ENCODE measurements at places on chromosomes 12 and 14.

DNA sequence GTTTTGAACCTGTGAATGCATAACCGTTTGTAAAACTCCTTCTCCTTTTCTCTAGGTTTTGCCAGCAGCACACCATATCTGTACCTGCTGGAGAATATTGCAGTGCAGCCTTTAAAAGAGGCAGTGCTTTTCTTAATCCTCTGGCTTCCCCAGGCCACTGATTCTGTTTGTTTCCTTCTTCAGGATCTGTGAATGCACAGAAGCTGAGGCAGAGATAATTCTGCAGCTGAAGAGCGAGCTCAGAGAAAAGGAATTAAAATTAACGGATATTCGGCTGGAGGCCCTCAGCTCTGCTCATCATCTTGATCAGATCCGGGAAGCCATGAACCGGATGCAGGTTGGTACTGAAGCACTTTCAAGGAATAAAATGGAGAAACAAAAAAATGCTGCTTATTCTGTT is 348.7 kb downstream of the NAV3 start:
- DNase-seq = no peak

DNA sequence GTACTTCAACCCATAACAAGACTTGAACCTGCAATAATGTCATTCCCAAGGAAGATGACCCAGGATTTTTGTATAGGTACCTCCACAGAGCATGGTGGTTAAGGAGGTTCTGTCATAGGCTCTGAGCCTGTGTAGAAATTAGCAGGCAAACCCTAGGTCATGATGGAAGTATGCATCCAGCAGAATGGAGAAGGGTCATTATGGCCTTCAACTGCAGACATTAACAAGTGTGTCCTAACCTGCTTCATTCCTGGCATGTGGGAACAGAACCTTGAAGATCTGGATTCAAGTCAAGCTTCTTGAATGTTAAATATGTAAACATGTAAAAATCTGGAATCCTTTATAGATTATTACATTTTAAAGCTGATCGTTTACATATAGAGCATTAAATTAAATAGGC is 116.2 kb upstream of the SLC38A4 start:
- no peak for DNase-seq

- no peak for DNase-seq
These were observed at the start of gene NYNRIN for GRCh38 chr14:24398653-24399446. TSS of gene NYNRIN (plus strand) at chr14:24399003. CDS start at chr14:24399247, 244 bp downstream.

DNA sequence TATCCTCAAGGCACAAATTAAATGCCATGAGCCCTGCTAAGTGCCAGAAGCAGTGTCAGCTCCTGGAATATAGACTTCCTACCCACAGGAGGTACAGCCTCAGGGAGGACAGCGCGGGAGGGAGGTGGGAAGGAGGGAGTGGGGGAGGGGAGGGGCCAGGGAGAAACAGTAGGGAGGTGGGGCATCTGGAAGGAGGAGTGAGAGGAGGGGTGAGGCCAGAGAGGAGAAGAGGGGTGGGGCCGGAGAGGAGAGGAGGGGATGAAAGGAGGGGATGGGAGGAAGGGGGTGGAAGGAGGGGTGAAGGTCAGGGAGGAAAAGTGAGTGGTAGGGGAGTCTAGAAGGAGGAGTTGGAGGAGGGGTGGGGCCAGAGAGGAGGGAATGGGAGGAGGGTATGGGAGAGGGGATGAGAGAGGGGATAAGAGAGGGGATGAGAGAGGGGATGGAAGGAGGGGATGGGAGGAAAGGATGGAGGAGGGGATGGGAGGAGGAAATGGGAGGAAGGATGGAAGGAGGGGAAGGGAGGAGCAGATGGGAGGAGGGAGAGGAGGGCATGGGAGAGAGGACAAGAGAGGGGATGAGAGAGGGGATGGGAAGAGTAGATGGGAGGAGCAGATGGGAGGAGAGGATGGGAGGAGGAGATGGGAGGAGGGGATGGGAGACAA is 9.2 kb upstream of the CCDC197 start:
- no peak for DNase-seq

DNA sequence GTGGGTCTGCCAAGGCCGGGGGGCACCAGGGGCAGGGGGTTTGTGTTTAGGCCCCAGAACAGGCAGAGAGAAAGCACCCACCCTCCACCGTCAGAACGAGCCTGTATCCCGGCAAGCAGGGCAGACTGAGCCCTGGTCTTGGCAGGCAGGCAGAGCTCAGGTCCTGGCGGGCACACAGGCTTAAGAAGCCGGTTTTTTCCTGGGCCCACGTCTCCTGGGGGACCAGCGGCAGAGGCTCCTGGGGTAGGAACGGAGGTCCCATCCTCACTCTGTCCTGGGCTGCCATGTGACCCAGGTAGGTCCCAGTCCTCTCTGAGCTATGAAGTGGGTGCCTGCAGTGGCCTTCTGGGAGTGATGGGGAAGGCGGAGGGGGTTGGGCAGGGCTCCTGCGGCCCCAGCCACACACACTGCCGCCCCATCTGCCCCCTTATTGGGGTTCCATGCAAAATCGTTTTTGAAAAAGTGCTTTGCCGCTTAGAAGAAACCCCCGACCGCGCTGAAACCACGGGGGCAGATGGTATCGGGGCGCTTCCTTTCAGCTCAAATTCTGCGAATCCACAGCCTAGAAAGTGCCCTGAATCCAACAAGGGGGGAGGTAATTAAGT is 24.2 kb downstream of the SH2B3 start:
- DNase-seq = no peak

- no peak for DNase-seq
These were observed 243.5 kb upstream of the CAND1 start for GRCh38 chr12:67025543-67026114.

- no peak for DNase-seq
These were observed 1.6 kb upstream of the NFATC4 start for GRCh38 chr14:24366413-24366720.

GRCh38 chr14:20971705-20972021 is 16.4 kb downstream of the RNASE2 start:
- no peak for DNase-seq

DNA sequence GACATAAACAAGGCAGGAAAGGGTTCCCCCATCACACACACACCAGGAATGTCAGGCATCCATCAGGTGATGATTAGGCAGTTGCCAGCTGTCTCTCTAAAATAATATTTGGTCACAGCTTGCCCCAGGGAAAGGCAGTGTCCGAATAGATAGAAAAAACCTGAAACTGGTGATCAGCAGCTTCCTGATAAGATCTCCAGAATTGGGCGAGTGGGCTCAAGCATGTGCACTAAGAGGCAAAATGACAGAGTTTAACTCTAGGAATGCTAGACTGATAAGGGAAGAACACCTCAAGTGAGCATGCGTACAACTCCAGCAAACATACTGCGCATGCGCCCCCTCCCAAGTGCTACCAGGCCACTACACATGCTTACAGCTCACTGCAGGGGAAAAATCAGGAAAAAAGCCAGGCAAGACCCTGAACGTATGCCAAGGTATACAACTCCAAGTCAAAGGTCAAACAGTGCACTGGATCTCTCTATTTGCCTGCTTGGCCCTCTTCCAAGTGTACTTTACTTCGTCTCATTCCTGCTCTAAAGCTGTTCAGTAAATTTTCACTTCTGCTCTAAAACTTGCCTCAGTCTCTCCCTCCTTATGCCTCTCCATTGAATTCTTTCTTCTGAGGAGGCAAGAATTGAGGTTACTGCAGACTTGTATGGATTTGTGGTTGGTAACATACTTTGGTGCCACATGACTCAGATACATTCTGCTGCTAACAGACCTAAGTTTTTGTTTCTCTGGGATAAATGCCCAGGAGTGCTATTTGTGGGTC is 73.5 kb upstream of the VASH1 start:
- DNase-seq = no peak

DNA sequence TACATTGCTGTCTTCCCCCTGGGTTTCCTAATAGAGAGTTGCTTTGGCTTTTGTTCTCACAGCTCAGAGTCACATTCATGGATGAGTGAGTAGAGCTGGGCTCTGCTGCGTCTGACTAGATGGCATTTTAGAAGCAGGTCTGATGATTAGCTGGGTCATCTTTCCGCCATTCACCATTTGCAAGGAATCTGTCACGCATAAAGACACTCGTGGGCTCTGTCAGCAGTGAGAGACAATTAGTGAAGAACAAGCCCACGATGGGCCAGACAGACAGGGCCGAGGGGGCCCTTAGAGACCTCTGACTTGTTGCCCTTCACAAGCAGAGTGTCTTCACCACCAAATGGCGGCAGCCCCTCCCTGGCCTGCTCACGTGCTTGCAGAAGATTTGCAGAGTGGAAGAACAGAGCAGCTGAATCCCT is 175.0 kb downstream of the CRADD start:
- no peak for DNase-seq

DNA sequence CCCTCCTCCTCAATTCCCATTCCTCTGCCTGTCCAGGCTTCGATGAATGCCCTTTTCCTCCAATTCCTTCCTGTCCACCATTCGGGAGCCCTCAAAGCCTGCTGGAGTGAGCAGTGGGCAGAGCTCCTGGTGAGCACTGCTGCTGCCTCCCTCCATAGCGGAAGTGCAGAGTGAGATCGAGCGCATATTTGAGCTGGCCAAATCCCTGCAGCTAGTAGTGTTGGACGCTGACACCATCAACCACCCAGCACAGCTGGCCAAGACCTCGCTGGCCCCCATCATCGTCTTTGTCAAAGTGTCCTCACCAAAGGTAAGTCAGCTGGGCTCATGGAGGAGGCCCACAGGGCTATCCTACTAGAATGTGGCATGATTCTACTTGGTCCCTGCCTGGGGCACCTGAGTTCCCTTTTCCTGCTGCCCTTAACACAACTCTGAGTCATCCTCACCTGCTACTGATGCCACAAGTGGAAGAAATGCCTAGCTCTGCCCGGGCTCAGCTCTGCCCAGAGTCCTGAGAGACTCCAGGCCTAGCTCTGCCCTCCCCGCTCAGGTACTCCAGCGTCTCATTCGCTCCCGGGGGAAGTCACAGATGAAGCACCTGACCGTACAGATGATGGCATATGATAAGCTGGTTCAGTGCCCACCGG is 8.0 kb downstream of the CACNB3 start:
- DNase-seq = no peak

GRCh38 chr12:55659486-55660385 is 23.0 kb downstream of the OR10P1 start:
- no peak for DNase-seq

DNA sequence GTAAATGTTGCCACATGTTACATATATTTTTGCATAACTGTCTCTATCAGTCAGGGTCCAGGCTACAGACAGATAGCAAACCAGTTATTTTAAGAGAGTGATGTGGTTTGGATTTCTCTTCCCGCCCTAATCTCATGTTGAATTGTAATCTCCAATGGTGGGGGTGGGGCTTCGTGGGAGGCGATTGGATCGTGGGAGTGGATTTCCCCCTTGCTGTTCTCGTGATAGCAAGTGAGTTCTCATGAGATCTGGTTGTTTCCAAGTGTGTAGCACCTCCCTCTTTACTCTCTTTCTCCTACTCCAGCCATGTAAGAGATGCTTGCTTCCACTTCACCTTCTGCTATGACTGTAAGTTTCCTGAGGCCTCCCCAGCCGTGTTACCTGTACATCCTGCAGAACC is 704.2 kb upstream of the TBX3 start:
- DNase-seq = no peak

DNA sequence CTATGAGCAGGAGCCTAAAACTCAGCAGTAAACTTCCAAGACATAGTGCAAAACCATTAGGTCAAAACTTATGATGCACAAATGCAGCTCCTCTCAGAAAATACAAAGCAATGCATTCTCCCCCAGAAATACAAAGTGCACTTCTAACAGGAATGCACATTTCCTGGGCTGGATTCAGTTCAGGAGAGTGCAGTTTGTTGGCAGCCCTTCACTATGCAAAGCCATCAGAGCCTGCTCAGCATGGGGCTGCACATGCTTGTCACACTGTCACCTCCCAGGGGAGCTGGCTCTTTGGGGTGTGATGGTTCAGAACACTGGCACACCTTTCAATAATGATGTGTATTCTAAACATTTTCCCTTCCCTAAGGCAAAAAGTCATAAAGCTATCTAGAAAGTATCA is 110.4 kb downstream of the KCNK10 start:
- DNase-seq = no peak

DNA sequence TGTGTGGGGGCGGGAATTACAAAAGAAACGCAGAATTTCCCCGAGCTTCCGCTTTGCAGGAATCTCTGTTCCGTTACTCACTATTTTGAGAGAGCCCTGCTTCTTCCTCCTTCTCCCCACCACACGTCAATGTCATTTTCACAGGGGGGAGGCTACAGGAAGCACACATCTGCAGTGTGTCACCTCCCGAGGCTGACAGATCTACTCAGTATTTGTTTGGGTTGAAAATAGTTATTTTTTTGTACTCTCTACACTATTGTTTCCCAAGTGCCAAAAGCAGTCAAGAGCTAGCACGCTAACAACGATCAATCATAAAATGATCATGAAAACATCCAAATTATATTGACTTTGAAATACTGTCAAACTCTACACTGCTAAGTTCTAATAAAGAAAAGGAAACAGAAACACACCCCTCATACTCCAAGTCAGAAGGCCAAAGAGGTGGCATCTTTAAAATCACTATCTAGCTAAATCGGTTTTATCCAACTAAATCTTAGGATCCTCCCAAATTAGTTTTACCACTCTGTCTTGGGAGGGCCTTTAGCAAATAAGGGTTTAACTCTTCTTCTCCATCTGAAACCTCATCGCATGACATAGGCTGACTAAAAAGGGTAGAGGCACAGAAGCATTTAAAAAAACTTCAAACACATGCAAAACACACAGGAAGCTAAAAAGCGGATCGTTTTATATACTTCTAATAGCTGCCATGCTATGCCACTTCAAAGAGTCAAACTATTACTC is 51.8 kb downstream of the FOXN3 start:
- no peak for DNase-seq

DNA sequence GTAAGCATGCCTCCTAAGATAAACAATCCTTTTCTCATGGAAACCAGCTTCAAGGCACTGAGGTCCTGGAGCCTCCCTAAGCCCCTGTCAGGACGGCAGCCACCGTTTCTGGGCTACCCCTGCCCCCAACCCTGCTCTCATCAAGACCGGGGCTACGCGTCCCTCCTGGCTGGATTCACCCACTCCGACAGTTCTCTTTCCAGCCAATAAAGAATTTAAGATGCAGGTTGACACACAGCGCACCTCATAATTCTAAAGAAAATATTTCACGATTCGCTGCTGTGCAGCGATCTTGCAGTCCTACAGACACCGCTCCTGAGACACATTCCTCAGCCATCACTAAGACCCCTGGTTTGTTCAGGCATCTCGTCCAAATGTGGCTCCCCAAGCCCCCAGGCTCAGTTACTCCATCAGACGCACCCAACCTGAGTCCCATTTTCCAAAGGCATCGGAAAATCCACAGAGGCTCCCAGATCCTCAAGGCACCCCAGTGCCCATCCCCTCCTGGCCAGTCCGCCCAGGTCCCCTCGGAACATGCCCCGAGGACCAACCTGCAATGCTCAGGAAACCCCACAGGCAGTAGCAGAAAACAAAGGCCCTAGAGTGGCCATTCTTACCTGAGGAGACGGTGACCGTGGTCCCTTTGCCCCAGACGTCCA is 336.3 kb downstream of the TMEM121 start:
- no peak for DNase-seq

- DNase-seq = no peak
These were observed 3.0 kb downstream of the GZMB start for GRCh38 chr14:24630872-24631477.
